ENCODE measurements at places on chromosomes 7 and 10.

- H3K36me3 ChIP-seq = no peaks in the 10 kb centered on the region
- no peak for DNase-seq
- peaks cover 7% of the 10 kb centered on the region for H3K4me1 ChIP-seq
- H3K4me3 ChIP-seq = no peak overlapping the region
Measured at GRCh38 chr7:127250312-127251035, 2.3 kb downstream of the GRM8 start.

GRCh38 chr7:115976651-115977050 lies 53.9 kb downstream of the TFEC start:
- H3K27me3 ChIP-seq = no peaks in the 10 kb centered on the region
- no peak overlapping the region for H3K4me3 ChIP-seq
- no peaks in the 10 kb centered on the region for H3K36me3 ChIP-seq
- peaks cover 2% of the 10 kb centered on the region for H3K4me1 ChIP-seq
- no peak overlapping the region for H3K27ac ChIP-seq

DNA sequence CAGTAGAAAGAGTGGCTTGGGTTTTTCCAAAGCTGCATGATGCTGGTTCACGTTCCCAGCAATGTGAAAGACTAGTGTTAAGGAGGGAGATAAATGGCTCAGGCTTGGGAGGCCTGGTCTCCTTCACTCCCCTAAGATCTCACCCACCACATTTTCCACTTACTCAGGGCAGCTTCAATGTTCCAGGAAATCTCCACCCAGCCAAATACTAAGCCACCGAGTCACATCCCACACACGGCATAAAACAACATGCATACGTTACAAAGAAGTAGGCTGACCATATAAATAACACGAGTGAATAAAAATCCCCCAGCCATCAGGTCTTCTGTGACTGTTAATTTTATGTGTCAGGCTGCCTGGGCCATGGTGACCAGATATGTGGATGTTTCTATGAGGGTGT lies 303.5 kb downstream of the SFMBT2 start:
- no peaks in the 10 kb centered on the region for H3K4me1 ChIP-seq
- DNase-seq = no peak
- no peak overlapping the region for H3K27ac ChIP-seq
- H3K36me3 ChIP-seq = no peaks in the 10 kb centered on the region
- peaks cover 3% of the 10 kb centered on the region for H3K27me3 ChIP-seq

- peaks cover 5% of the 10 kb centered on the region for H3K4me1 ChIP-seq
- H3K36me3 ChIP-seq = no peaks in the 10 kb centered on the region
- peaks cover 1% of the 10 kb centered on the region for H3K27me3 ChIP-seq
- H3K27ac ChIP-seq = no peak overlapping the region
- no peak for DNase-seq
- no peak overlapping the region for H3K4me3 ChIP-seq
Measured at GRCh38 chr7:17530244-17530643, 231.8 kb downstream of the AHR start.

- no peak for DNase-seq
- no peaks in the 10 kb centered on the region for H3K4me1 ChIP-seq
Measured at GRCh38 chr10:110992006-110992800, 72.8 kb downstream of the SHOC2 start.

DNA sequence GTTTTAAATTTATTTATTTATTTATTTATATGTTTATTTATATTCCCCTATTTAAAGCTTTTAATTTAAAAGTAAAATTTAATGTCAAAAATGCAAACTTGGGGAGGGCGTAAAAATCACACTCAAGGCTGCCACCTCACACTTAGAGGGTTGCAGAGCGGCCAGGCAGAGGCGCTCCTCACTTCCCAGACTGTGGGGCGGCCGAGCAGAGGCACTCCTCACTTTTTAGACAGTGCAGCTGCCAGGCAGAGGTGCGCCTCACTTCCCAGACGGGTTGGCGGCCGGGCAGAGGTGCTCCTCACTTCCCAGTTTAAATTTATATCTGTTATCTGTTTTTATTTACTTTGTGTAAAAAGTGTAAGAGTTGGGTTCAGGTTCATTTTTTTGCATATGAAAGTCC lies 10.0 kb upstream of the ZNF425 start:
- H3K27me3 ChIP-seq = no peaks in the 10 kb centered on the region
- no peak for DNase-seq
- H3K36me3 ChIP-seq = peaks cover 6% of the 10 kb centered on the region
- H3K4me1 ChIP-seq = no peaks in the 10 kb centered on the region

- H3K36me3 ChIP-seq = peaks cover 6% of the 10 kb centered on the region
- peaks cover 5% of the 10 kb centered on the region for H3K27me3 ChIP-seq
- no peak overlapping the region for H3K4me3 ChIP-seq
- no peak overlapping the region for H3K27ac ChIP-seq
- no peak for DNase-seq
- peaks cover 13% of the 10 kb centered on the region for H3K4me1 ChIP-seq
Measured at GRCh38 chr7:36161996-36162395, 8.9 kb downstream of the EEPD1 start.

DNA sequence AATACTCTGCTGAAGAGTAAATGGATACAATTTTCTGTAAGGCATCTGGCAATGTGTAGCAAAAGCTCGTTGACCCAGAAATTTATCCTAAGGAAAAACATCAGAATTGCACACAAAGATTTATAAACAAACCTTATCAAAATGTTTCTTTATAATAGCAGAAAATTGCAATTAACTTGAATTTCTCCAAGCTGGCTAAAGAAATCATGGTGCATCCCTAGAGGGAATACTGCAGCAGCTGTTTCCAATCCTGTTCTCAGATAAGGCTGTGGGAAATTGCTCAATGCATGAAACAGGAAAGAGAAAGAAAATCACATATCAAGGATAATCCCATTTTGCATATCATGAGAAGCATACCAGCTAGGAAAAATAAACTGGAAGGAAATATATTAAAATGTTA lies 18.7 kb downstream of the TACR2 start:
- no peak overlapping the region for H3K27ac ChIP-seq
- H3K27me3 ChIP-seq = peaks cover 7% of the 10 kb centered on the region
- no peak overlapping the region for H3K4me3 ChIP-seq
- no peak for DNase-seq
- peaks cover 51% of the 10 kb centered on the region for H3K36me3 ChIP-seq
- H3K4me1 ChIP-seq = no peaks in the 10 kb centered on the region

DNA sequence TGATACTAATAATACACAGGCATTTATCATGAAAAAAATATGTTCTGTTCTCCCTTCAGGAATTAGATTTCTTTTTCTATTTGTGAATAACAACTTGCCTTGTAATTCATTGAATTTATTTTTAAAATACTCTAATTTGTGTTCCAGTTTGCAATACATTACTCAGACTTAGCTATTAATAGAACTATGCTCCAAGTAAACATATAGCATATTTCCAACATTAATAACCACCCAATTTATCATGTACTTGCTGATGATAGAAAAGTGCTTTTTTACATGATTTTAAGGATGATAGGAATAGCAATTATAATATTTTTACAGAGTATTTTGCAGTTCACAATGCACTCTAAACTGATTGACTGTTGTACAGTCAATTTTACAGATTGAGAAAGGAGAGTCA lies 338.8 kb upstream of the SEMA3D start:
- H3K27ac ChIP-seq = no peak overlapping the region
- H3K27me3 ChIP-seq = no peaks in the 10 kb centered on the region
- DNase-seq = no peak
- H3K36me3 ChIP-seq = no peaks in the 10 kb centered on the region

- no peaks in the 10 kb centered on the region for H3K4me1 ChIP-seq
- no peak for DNase-seq
- H3K36me3 ChIP-seq = no peaks in the 10 kb centered on the region
- H3K27me3 ChIP-seq = peaks cover 4% of the 10 kb centered on the region
Measured at GRCh38 chr7:106552645-106553445, 108.1 kb downstream of the CCDC71L start.

GRCh38 chr7:140364819-140365218 lies 33.5 kb downstream of the SLC37A3 start:
- H3K36me3 ChIP-seq = peaks cover 29% of the 10 kb centered on the region
- DNase-seq = no peak
- no peaks in the 10 kb centered on the region for H3K4me1 ChIP-seq

DNA sequence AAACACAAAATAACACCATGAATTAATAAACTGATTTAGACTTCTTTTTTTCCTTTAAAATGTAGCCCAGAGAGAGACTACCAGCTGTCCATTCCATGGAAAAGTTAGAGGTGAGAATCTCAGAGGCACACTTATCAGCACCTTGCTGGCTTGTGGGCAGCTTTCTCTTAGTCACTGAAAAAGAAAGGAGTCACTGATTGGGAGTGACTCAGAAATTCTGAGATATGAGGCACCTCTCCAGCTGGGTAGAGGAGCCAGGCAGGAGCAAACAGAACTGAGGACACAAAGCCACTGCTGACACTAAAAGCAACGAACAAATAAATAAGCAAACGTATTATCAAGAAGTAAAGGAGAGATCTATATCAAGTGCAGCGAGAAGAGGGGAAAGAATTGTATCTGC lies 310.6 kb downstream of the PARD3 start:
- peaks cover 3% of the 10 kb centered on the region for H3K36me3 ChIP-seq
- no peak overlapping the region for H3K4me3 ChIP-seq
- no peak for DNase-seq
- peaks cover 3% of the 10 kb centered on the region for H3K4me1 ChIP-seq

DNA sequence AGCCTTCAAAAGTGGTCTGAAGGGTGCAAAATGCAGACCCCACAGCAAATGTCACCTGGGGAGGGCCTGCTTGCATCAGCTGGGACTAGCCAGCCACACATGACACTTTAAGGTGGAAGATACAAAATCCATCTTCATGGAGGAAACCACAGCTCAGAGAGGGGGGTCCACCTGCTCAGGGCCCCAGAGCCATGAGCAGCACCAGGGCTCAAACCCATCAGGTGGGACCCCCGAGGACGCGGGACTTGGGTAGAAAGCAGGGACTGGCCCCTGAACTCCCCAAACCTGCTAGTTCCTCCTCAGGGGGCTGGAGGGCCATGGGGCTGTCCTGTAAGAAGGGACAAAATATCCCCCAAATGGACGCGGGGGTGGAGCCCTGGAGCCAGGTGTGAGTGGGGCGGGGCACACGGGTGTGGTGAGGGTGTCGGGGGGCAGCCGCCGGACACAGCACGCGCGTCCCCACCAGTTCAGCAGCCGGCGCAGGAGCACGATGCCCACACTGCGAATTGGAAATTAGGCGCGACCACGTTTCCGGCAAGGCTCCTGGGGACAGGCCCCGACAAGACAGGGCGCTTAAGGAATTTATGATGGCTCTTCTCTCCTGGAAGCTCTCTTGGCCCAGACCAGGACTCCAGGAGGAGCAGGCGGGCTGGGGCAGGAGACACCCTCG lies 8.0 kb downstream of the PDGFA start:
- H3K27ac ChIP-seq = no peak overlapping the region
- H3K4me1 ChIP-seq = no peaks in the 10 kb centered on the region
- H3K4me3 ChIP-seq = no peak overlapping the region
- H3K36me3 ChIP-seq = peaks cover 4% of the 10 kb centered on the region

DNA sequence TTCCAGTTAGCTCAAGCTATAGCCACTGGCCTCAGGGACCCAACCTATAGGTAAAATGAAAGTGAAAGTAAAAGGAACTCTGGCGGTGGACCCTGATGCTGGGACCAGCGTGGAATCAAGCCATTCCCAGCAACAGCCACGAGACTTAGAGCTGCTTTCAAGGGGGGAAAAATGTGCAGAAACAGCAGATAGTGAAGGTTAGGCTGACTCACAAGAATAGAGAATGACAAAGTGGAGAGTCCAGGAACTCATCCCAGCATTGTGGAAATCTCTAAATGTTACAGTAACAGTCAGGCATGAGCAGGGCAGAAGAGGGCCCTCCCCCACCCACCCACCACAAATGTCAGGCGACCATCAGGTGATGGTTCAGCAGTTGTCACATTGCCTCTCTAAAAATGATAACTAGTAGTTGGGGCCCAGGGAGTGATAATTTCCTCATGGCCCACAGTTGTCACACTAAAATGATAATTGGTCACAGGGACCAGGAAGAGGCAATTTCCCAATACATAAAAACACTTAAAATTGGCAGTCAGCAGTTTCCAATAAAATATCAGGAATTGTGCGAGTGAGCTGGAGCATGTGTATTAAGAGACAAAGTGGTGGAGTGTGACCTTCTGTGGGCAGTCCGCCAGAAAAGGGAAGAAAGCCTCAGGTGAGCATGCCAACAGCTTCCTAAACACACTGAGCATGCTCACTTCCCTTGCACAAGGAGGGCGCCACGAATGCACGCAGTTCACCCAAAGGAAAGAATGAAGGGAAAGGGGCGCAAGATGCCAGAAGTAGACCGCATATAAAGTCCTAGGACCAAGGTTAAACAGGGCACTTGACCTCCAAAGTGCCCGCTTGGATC lies 129.8 kb upstream of the PPP1R3A start:
- H3K27ac ChIP-seq = no peak overlapping the region
- no peaks in the 10 kb centered on the region for H3K36me3 ChIP-seq
- no peak overlapping the region for H3K4me3 ChIP-seq

DNA sequence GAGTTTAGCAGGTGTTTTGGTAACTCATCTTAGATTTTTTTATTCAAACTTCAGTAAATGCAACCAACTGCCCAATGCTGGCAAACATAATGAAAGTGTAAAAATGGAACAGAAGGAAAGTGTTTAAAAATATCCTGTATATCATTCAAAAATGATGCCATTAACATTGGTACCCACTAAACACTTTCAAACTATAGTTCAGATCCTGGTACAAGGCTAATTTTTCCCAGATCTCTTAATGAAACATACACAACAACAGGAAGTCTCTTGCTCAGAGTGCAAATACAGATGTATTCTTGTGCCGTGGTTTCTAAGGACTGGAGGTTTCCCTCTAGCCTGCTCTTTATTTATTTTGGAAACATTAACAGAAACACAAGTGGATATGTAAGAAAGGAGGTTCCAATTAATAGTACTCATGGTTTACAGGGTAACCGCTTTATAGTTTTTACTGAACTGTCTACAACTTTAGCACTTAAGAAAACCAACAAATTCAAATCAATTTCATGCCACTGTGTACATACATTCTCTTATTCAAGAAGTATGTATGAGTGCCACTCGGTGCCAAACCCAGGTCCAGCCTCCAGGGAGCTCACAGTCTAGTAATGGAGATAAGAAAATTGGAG lies 176.0 kb upstream of the AKR1E2 start:
- H3K27me3 ChIP-seq = no peaks in the 10 kb centered on the region
- H3K27ac ChIP-seq = peak overlapping the region; percentile 75
- H3K4me3 ChIP-seq = no peak overlapping the region
- peaks cover 28% of the 10 kb centered on the region for H3K4me1 ChIP-seq
- no peak for DNase-seq

DNA sequence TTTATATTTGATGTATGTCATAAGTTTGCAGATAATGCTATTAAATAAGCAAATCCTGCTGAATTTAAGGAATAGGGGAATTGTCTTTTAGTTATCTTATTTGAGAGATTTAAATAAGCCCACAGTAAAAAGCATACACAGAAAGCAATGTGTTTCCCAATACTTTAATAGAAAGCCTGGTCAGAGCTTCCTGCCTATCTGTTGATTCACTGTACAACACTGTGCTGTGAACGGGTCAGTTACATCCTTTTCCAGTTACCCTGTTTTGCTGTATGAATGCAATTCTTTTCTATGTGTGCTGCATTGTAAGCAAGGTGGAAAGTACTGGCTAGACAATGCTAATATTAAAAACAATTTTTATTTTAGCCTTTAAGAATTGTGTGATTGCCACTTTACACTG lies 81.2 kb downstream of the ANKRD7 start:
- no peaks in the 10 kb centered on the region for H3K4me1 ChIP-seq
- H3K36me3 ChIP-seq = peaks cover 4% of the 10 kb centered on the region
- H3K27ac ChIP-seq = no peak overlapping the region
- H3K27me3 ChIP-seq = no peaks in the 10 kb centered on the region
- DNase-seq = no peak
- H3K4me3 ChIP-seq = no peak overlapping the region

Data from endothelial cell (in vitro differentiated cells).